CD4-positive, alpha-beta T cell treated with Interleukin-21 for 1 hour (primary cell): ENCODE measurements at places on chromosomes 2 and 18.

- no peak for DNase-seq
Measured at GRCh38 chr2:96864343-96865091, 5.4 kb downstream of the SEMA4C start.

DNA sequence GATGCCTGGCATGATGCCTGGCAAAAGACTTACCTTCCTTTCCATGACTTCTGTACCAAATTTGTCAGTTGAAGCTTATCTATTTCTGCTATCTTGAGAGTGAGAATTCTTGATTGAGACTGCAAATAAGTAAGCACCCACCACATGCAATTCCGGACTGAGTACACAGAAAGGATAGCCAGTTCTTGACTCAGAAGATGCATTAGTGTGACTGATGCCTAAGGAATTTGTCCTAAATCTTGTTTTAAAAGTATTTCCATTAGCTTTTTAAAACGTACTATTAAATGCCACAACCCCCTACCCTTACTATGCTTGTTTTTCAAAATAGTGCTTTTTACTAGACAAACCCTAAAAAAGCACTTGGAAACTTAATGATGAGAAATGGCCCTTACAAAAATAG is 545 bp downstream of the MPP4 start:
- DNase-seq: no peak

- DNase-seq: no peak
Measured at GRCh38 chr2:7012141-7012764, 95.0 kb downstream of the RNF144A start.

GRCh38 chr2:117921520-117921919 is 92.3 kb downstream of the CCDC93 start:
- no peak for DNase-seq

- peak; percentile 19 for DNase-seq
Measured at GRCh38 chr18:903701-904100, 970 bp upstream of the ADCYAP1 start.

- no peak for DNase-seq
Measured at GRCh38 chr2:193806088-193806774, 1611.5 kb upstream of the TMEFF2 start.

DNA sequence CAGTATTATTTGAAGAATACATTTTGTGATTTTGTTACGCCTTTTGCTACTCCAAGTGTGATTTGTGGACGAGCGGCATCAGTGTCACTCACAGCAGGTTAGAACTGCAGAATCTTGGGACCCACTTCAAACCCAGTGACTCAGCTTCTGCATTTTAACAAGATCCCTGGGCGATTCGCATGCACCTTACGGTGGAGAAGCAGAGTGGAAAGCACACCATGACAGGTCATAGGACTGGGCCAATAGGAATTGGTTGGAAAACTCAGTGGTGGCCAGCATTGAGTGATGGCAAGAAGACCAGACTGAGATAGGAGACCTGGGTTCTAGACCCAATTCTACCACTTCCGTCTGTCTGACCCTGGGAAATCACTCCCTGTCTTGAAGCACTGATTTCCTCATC is 26.3 kb downstream of the CTLA4 start:
- no peak for DNase-seq

- DNase-seq: no peak
Measured at GRCh38 chr2:119433636-119434327, 2.1 kb downstream of the TMEM37 start.
